ENCODE measurements at places on chromosomes 6 and 20.

- DNase-seq, result no peak
These were observed 231.3 kb downstream of the ERMARD start for GRCh38 chr6:169982461-169983386.

- no peak for DNase-seq
These were observed 130.9 kb downstream of the RFPL4B start for GRCh38 chr6:112478036-112478435.

DNA sequence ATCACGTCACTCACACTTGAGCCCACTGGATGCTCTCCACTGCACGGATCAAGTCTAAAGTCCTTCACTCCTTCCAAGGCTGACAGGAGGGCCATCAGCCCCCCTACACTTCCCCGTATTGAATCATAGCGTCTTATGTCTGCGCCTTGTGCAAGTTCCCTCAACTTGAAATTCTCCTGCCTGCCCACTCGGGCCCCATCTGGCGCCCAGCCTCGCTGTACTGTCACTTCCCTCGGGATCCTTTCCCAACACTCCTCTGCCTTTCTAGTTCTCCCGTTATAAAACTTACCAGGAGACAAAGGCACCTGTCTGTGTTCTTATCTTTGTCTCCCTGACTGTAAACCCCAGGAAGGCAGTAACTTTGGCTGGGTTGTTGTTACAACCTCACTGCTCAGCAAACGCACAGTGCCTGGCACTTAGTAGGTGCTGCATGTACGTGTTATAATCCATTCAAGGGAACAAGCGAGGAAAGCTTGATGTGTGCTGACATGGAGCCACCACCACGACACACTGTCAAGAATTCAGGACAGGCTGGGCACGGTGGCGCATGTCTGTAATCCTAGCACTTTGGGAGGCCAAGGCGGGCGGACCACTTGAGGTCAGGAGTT is 33.8 kb upstream of the ZFAND3 start:
- DNase-seq, result no peak

- DNase-seq, result no peak
These were observed 789.7 kb downstream of the FRK start for GRCh38 chr6:115270953-115271352.

GRCh38 chr6:52724042-52724405 is 39.3 kb downstream of the GSTA2 start:
- no peak for DNase-seq

- DNase-seq, result no peak
These were observed 30.3 kb upstream of the ZBTB22 start for GRCh38 chr6:33347816-33348215.

- no peak for DNase-seq
These were observed 65.2 kb downstream of the CDC5L start for GRCh38 chr6:44452725-44453124.

DNA sequence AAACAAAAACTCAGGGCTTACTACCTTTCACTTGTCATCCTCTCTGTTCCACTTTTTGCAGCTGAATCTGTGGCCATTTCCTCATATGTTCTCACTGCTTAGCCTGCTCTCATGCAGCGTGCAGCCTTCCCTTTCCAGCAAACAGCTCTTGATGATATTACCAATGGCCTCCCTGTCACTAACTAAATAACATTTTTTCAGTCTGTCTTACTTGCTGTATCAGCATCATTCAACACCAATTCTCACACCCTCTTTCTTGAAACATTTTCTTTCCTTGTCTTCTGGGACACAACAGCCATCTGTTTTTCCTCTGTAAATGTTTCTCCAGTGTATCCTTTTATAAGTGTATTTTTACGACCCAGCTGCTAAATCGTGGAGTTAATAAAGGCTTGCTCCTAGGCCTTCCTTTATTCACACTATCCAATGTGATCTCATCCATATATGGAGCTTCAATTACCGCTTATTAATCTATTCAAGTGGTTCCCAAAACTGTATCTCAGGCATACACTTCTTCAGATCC is 523.6 kb upstream of the RNF217 start:
- no peak for DNase-seq

GRCh38 chr6:169424821-169425240 is 171.2 kb upstream of the THBS2 start:
- DNase-seq, result no peak

DNA sequence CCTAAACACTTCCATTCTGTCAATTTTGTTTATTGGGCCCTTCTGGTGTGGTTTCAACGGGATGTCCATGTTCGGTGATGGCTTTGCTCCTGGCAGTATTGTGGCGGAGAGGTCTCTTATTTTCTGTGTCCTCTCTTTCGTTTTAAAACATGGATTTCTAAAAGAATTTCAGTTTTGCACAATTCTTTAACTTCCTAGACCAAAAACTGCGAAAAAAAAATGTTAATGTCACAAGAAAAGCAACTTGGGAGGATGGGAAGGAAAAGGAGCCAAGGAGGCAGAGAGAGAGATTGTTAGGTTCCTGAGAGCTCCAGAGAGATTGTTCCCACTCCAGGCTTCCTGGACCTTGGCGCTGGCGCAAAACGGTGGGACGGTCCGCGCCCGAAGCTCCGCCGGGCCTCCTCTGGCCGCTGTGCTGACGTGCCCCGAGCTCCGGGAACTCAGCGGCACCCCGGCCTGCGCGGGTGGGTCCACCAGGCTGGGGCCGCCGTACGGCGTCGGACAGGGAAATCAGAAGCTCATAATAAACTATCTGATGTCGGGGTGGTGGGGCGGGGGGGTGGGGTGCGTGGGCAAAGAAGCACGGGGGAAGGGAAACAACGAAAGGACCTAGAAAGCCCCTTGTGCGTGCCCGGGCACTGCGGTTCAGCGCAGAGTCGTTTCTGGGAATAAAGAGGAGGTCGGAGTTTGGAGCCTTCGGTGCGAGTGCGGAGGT is 951 bp upstream of the OLIG3 start:
- no peak for DNase-seq

GRCh38 chr20:24095756-24096155 is 107.2 kb upstream of the GGTLC1 start:
- no peak for DNase-seq

DNA sequence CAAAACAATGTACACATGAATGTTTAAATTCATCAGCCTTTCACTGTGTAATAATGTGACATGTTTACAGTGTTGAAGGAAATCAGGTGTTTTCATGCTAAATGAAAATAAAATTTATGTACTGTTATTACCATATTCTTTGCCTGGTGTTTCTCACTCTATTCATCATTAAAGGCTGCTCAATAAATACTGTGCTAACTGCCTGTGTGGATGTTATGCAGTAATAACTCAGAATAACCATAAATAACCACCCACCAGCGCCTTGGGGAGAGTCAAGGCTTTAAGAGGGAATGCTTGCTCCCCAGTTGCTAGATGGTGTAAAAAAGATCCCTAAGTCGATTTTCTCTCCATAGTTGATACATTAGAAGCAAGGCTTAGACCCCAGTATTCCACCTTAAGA is 299.9 kb downstream of the EYA4 start:
- DNase-seq, result no peak

DNA sequence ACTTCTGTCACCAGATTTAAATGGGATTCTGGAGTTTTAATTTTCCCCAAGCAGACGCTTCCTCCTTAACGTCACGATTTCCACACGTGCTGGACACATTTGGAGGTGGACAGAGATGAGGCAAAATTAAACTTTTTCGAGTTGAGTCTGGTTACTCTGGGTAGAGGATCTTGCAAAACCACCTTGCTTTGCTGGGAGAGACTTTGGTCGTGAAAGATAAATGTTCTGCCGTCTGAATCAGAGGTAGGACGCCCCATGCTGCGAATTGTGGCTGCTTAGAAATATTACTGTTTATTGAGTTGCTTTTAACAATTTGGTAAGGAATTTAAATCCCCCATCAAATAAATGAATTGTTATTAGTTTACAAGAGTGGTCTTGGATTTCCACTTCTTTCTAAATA is 46.8 kb downstream of the CTCFL start:
- DNase-seq, result no peak

DNA sequence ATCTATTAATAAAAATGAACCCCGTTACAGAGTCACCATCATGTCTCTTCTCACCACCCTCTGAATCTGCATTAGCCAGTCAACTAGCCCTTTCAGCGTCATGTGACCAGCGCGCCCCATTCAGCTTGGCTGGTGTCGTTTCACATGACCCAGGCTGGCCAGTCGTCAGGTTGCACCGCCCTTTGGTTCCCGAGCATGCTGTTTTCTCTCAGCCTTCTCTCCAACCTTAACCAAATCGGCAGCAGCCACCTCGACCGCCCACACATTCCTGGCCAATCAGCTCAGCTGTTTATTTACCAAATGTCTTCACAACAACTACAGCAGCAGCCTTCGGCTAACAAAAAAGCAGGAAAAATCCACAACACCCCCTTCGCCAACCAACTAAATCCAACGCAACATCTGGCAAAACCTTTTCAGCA is 5.6 kb downstream of the SRSF3 start:
- peak; percentile 69 for DNase-seq

DNA sequence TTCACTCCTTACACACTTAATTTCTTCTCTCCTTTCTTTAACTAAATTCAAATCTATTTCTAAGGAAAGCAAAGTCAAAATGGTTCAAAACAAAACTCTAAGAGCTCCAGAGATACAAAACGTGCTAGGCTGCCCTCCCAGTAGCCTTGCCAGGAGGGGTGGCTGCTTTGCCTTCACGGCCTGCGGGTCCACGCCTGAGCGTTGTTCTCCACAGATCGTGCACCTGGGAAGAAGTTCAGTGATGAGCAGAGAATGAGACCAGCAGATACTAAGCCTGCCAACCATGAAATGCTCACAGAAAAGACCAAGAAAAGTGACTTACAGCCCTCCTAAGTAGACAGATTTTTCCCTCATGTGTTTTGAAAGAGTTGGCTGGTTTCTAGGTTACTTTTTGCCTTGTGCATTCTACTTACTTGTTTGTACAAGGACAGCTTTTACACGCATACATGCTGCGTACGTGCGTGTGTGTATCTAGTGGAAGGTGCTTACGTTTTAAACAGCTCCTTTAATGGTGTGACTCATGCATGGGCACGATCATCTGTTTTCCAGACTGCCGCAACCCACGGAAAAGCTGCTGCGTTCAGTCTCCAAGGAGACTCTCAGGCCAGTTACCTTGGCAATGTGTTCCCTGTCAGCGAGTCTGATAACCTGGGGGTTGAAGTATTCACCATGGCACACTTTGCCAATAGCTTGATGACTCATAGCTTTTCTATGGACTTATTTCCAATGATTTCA is 32.4 kb upstream of the PBOV1 start:
- DNase-seq, result no peak

- DNase-seq, result no peak
These were observed 150.9 kb upstream of the HMGN3 start for GRCh38 chr6:79385333-79385732.

GRCh38 chr6:11632231-11632630 is 94.7 kb downstream of the TMEM170B start:
- DNase-seq, result no peak

- no peak for DNase-seq
These were observed 98.4 kb upstream of the PREP start for GRCh38 chr6:105501246-105501645.

GRCh38 chr6:6798448-6798860 is 209.9 kb downstream of the LY86 start:
- no peak for DNase-seq

GRCh38 chr6:105121981-105122380 is 57.8 kb downstream of the POPDC3 start:
- DNase-seq, result no peak

DNA sequence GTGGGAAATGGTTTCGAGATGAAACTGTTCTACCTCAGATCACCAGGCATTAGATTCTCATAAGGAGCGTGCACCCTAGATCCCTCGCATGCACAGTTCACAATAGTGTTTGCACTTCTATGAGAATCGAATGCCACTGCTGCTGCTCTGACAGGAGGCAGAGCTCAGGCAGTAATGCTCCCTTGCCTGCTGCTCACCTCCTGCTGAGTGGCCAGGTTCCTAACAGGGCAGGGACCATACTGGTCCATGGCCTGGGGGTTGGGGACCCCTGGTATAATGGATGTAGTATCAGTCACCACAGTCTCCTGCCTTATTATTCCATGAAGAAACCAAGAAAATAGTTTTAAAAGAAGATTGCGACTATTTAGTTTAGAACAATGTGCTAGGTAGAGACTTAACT is 127.5 kb downstream of the BCKDHB start:
- no peak for DNase-seq

DNA sequence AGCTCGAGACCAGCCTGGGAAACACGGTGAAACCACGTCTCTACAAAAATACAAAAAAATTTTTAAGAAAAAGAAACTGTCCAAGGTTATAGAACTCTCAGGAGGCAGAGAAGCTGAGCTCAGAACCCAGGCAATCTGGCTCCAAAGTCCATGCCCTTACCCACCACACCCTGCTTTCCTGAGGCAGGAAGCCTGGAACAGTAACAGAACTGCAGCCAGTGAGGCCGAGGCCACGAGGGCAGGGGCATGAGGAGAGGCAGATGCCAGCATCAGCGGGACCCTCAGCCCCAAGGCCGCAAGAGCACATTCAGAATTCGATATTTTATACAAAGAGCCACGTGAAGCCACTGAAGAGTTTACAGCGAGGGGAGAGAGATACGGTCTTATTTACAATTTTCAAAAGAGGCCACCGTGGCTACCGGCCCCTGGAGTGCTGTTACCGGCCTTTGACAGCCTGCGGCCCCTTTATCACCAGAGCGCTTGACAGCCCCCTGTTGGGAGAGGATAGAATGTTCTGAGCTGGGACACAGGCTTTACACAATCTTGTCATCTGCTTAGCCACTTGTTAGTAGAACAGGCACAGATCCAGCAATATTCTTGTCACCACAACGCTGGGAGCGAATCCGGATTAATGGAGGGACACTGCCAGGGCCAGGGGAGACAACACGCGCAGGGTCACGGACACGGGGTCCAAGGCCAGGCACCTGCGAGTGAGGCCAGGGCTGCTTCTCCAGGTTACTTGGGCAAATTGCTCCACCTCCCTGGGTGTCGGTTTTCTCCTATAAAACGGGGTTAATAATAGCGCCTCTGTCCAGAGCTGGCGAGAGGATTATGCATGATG is 5.6 kb downstream of the SPATA2 start:
- no peak for DNase-seq

DNA sequence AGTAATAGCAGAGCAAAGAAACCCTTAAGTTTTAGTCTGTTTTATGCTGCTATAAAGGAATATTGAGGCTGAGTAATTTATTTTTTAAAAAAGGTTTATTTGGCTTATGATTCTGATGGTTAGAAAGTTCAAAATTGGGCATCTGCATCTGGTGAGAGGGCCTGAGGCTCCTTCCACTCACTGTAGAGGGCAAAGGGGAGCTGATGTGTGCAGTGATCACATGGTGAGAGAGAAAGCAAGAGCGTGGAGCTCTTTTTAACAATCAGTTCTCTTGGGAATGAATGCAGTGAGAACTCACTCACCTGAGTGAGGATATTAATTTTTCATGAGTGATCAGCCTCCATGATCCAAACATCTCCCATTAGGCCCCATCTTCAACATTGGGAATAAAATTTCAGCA is 36.4 kb upstream of the SAMD3 start:
- no peak for DNase-seq

- no peak for DNase-seq
These were observed 9.7 kb upstream of the SYNDIG1 start for GRCh38 chr20:24459733-24460132.

DNA sequence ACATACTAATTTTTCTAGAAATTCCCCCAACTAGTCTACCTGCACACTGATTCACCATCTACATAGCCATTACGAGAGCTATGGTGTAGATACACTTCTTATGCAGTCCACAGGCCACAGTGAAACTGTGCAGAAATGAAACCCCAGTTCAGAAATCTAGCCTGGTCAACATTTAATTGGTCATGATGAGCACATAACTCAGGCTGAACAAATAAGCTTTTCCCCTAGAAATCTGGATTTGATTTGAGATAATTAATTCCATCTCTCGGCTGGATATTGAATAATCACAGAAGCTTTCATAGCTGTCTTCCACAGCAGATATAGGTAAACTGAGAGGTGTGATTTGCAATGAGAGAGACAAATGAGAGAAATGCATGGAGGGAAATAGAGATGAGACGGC is 22.6 kb upstream of the TINAG start:
- no peak for DNase-seq
